ENCODE measurements at places on chromosomes 2 and 18.
A peak's percentile ranks its signal among the peaks of the same experiment; 100 is the strongest.

GRCh38 chr2:166361351-166362153 is 14.2 kb downstream of the SCN9A start:
- DNase-seq: no peak

DNA sequence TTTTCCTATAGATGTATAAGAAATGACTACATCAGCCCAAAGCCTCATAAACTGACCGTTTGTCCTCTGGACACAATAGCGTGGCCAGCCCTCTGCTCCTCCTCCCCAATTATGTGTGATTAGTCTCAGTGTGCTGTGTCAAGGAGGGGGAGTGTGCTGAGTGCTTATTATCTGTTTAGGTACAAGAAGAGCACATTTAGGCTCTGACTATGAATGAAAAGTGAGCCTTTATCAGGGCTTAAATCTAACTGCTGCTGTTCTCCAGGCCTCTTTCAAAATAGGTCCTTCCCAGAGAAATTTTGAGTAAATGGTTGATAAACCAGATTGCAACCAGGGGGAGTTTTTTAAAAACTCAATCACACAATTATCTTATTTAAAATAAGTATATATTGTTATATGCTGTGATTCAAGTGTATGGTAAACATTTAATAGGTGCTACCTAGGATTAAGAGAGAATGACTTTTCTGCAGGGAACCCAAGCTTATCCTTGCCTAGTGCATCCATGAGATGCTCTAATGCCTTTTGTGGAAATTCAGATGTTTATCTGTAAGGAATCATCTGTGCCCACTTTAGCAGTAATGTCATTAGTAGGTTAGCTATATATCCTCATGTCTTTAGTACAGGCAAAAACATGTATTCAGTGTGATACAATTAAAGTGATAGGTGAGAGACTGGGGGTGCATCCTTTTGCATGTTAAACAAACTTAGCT is 168.7 kb upstream of the SIX3 start:
- no peak for DNase-seq

GRCh38 chr2:120771111-120771780 is 35.6 kb downstream of the GLI2 start:
- no peak for DNase-seq

GRCh38 chr18:4906856-4907255 is 290.2 kb downstream of the AKAIN1 start:
- DNase-seq: no peak

GRCh38 chr2:45269149-45269793 is 260.0 kb upstream of the SIX2 start:
- no peak for DNase-seq

- DNase-seq: no peak
Observed at GRCh38 chr2:172448544-172449267, 21.3 kb downstream of the ITGA6 start.

DNA sequence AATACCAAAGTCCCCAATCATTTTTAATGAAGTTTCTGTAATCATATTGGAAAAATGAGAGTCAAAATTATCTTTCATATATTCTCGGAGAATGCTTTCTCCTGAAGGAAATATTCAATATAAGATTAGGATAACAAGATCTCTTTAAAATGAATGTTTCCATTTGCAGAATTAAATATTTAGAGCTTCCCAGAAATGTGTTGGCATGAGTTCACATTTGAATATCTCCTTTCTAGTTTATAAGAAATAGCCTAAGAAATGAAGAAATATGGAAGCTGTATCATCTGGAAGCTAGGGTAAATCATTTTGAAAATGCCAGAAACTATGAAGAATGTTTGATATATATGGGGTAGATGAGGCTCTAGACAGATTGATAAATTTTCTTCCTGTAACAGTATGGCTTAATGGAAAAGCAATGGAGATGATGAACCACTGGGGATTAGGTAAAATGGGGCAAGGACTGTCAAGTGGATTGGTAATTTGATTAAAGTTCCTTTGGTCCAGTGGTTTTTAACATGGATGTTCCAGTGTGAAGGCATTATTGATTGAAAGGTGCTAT is 184.6 kb upstream of the ZNF804A start:
- no peak for DNase-seq

DNA sequence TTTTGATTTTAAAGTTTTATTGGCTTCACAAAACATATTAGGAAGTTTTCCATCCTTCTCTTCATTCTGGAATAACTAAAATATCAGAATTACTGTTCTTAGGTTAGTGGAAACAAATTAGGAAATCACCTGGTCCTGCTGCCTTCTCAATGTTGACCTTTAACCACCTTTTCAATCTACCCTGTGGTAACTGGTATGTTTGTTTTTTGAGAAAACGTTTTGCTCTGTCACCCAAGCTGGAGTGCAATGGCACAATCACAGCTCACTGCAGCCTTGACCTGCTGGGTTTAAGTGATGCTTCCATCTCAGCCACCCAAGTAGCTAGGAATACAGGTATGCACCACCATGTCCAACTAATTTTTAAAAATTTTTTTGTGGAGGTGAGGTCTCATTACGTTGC is 28.4 kb downstream of the ACYP2 start:
- no peak for DNase-seq

- no peak for DNase-seq
Observed at GRCh38 chr18:58310517-58310916, 266.5 kb downstream of the NEDD4L start.

GRCh38 chr2:71557321-71557720 is 104.0 kb downstream of the DYSF start:
- DNase-seq: no peak

DNA sequence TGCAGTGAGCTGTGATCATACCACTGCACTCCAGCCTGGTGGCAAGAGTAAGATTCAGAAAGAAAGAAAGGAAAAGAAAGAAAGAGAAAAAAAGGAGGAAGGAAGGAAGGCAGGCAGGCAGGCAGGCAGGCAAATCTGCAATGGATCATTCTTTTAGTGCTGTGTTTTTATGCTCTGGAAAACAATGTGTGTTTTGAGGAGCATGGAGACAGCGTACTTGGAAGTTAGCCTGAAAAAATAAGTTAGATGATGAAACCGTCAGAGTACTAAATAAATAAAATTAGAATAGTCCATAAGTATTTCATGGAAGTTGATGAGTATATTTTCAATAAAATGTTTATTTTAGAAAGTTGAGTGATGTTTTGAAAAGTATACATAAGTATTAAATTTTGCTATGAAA is 366.4 kb upstream of the CDH20 start:
- no peak for DNase-seq

DNA sequence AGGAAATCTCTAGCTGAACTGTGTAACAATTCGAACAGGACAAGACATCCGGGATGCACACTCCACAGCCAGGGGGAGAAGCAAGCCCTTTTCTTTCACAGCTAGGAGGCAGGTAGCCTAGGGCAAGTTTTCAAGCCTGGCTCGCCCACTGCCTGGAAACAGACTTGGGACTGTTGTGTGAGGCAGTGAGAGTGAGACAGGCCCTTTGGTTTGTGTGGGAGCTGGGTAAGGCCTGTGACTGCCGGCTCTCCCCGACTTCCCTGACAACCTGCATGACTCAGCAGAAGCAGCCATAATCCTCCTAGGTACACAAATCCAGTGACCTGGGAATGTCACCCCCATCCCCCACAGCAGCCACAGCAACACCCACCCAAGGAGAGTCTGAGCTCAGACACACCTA is 179.7 kb downstream of the WDPCP start:
- no peak for DNase-seq

GRCh38 chr2:182949052-182949451 is 82.6 kb upstream of the FRZB start:
- DNase-seq: no peak

GRCh38 chr18:48412339-48412929 is 3.3 kb upstream of the ZBTB7C start:
- DNase-seq: no peak

DNA sequence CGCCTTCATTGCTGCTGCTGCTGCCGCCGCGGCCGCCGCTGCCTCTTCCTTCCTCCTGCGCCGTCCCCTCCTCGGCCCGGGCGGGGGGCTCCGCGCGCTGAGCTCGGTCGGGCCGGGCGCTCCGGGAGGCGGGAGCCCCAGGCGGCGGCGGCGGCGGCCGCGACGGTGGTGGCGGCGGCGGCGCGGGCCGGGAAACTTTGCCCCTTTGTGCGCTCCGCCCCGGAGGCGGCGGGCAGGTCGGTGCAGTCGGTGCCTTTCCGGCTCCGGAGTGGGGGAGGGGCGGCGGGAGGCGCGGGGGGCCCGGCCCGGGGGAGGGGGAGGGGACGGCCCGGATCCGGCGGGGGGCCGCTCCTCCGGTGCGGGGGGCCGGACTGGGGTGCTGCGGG is 205 bp downstream of the TET3 start:
- peak; percentile 53 for DNase-seq

GRCh38 chr2:468648-469336 is 180.9 kb upstream of the ALKAL2 start:
- no peak for DNase-seq

- no peak for DNase-seq
Observed at GRCh38 chr2:163213661-163214081, 375.1 kb upstream of the KCNH7 start.

DNA sequence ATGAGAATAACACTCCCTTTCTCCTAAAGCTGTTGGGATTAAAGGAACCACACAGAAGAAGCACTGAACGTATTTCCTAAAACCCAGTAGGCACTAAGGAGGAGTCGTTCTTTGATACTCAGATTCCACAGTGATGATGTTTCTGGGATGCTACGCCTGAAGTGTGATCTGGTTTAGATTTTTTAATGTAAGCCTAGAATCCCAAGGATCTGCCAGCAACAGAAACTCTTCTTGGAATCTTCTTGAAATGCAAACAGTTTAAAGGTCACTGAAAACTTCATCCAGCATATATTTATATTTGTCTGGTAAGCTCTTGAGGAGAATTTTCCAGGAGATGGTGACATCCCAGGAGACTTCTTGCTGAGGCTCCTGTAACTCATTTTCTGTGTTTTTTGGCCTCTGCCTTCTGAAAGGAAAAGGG is 247.6 kb upstream of the TRIB2 start:
- DNase-seq: no peak

GRCh38 chr2:177881921-177882320 is 190.7 kb downstream of the PDE11A start:
- DNase-seq: no peak

- DNase-seq: no peak
Observed at GRCh38 chr2:33100921-33101320, 154.2 kb downstream of the LTBP1 start.

DNA sequence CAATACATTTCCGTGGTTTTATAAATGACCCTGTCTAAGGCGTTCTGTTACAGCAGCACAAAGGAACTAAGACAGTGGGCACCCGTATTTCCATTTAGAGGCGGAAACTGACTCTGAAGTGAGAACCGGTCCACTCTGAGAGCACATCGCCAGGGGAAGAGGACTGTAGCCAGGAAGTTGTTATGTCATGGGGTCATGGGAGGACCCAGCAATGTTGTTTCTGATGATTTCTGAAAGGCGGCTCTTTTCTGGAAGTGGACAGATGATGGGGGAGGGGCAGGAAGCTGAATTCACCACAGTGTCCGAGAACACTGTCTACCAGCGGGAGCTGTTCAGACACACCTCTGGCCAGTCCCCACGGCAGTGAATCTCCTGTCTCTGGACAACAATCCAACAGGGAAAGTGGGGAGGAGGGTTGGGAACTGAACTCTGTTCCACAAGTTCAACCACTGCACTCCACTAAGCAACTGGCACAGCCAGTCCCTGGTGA is 2.1 kb upstream of the LRRFIP1 start:
- DNase-seq: no peak

All from GM12891 (cell line).